ENCODE measurements at places on chromosomes 6 and 20.
A peak's percentile ranks its signal among the peaks of the same experiment; 100 is the strongest.

DNA sequence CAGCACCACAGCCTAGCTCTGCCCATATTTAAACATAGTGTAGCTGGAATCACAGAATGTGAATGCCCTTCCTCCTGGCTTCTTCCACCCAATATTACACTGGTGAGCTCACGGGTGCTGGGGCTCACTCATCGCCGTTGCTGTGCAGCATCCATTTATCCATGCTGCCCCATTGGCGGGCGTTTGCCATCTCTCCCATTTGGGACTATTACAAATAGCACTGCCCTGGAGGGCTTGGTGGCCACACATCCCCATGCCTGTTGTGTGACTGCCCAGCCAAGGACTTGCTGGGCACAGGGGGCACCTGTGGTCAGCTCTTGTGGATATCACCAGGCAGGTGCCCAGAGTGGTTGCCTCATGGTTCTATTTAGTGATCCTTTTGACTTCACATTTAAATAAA lies 54.5 kb upstream of the ENTPD6 start:
- DNase-seq = no peak

DNA sequence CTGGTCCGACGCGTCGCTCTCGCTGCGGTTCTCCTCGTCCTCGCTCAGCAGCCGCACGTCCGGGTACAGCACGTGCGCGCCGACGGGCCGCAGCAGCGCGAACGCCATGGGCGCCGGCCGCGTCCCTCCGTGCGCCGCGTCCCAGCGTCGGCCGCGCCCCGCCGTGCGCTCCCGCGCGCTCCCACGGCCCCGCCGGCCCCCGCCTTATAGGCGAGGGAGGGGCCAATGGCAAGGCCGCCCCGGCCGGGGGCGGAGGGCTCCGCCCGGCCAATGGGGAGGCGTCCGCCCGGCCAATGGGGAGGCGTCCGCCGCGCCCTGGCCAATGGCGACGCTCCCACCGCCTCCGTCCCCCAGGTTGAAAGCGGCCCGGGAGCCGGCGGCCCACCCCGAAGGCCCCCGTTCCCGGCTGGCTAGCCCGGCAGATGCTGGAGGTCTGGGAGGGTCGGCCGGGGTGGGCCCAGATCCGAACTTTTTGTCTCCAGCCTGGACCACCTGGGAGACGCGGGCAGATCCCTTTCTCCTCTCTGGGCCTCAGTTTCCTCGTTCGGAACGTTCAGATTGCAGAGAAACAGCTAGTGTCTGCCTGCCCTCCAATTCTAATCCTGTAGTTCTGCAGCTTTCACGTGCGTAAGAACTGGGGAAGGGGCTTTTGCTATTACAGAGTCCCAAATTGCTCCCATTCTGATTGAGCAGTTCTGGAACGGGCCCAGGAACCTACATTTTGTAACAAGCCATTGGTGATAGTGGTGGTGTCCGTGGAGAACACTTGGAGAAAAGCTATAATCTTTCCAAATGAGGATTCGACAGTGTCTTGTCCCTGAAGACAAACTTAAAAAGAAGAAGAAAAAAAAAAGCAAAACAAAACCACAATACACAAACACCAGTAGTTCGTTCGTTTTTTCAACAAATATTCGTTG lies at the start of gene TCF15:
TCF15 (minus strand) TSS at position 180 of the 917 bp plus-strand sequence; CDS start at position 108, 72 bp downstream.
- no peak for DNase-seq

- DNase-seq = peak; percentile 90
Measured at GRCh38 chr6:75135450-75135849, 70.4 kb downstream of the COL12A1 start.

DNA sequence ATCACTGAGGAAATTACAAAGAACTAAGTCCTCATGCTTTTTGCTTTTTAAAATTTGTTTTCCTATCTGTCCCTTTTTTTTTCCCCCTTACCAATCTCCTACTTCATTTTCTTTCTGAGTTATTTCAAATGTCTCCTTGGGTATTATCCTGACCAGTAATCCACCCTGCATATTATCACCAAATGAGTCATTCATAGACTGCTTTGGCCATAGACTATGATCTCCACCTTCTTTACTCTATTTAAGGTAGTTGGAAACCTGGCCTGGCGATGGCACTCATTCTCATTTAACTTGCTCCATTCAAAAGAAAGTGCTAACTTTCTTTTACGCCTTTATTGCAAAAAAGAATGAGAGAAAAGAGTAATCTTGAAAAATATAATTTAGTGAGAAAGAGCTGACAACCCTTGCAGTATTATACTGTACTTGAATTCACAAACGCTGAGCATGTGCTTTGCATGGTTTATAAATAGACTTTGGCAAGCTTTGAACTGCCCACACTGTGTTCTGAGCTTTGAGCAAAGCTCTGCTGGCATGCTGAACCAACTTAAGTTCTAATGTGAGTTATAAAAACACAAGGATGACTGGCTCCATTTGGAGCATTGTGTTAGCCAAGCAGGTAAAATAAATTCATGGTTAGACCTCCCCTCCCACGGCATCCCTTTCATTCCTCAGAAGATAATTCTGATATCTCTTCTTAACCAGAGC lies 198.9 kb downstream of the NKAIN2 start:
- DNase-seq = no peak

- peak; percentile 78 for DNase-seq
Measured at GRCh38 chr6:132483779-132484679, 28.9 kb downstream of the STX7 start.

DNA sequence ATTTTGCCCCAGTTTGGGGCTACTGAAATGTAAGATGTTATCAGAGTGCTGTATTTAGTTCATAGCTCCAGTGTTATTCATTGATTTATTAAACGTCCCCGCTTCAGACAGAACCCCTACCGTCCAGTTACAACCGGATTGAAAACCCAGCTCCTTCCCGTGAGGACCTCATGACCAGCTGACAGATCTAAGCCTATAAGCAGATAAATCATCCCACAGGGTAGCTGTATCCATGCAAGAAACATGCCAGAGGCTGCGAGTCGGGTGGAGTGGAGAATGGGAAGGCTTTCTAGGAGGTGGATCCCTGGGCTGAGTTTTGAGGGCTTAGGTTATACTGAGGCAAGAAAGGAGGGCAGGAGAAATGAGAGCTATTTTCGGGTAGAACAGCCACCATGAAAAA lies 260.0 kb downstream of the ARID1B start:
- DNase-seq = no peak

DNA sequence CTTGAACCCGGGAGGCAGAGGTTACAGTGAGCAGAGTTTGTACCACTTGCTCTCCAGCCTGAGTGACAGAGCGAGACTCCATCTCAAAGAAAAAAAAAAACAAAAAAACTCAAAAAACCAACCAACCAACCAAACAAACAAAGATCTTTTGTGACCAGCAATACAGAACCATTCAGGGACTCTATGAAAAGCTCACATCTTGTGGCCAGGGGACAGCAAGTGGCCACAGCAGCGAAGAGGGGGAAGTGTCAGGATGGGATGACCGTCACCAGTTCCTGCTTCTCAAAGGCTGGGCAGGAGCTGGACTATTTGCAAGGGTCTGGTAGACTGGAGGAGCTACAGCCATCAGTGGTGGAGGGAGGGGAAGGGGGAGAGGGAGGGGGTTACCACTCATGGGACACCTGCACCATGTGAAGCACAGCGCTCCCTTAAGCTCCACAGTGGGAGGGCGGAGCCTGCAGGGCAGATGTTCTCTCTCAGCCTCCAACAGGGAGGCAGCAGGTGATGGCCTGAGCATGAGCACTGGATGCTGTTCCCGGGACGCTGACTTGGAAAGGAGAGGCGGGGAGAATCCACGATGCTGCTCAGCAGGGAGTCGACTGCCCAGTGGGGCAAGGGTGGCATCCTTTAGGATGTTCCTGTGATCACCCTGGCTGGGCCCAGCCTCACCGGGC lies 19.7 kb upstream of the ULBP3 start:
- DNase-seq = no peak

- DNase-seq = no peak
Measured at GRCh38 chr20:37702403-37703034, 8.7 kb downstream of the CTNNBL1 start.

DNA sequence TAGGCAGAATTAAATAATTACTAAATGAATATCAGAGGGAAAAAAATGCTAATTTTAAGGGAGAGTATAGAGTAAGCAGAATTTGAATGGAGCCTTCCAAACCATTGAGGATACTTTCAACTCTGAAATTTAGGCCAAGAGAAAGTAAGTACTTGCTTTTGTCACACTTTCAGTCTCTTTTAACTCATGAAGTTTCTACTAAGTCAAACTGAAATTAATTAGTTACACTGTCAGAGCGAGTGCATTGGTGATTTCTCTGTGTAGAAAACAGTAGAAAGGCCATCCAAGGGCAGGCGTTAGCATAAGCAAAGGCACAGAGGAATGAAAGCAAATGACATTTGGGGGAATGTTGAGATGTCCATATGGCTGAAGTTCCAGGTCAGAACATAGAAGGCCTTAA lies 92.9 kb downstream of the PLEKHG1 start:
- DNase-seq = no peak

- no peak for DNase-seq
Measured at GRCh38 chr6:31701666-31702404, 1.3 kb downstream of the ABHD16A start.

- no peak for DNase-seq
Measured at GRCh38 chr6:155434096-155434495, 21.5 kb downstream of the NOX3 start.

- DNase-seq = no peak
Measured at GRCh38 chr6:83182114-83182513, 11.0 kb downstream of the PGM3 start.

DNA sequence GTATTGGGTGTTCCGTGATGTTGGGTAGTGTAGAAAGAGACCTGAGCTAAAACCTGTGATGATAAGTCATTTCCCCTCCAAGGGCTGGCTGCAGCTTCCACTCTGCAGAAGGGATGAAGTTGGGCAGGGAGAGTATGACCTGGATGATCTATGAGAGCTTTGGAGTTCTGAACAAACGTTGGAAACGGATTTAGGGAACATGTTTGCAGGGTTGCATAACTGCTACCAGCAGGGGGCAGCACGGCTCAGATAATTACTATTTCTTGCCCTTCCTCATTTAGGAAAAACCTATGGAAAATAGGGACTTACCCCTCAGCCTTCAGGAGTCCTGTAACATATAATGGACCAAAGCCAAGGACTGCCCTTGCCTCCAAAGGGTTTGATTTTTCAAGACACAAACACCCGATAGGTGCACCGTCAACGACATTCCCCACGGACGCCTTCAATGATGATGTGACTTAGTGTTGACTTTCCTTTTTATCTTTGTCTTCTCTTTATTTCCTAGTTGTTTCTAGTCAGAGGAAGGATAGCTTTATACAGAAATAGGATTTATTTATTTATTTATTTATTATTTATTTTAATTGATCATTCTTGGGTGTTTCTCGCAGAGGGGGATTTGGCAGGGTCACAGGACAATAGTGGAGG lies 164.9 kb upstream of the SASH1 start:
- peak; percentile 20 for DNase-seq

- no peak for DNase-seq
Measured at GRCh38 chr6:49516147-49516505, 16.4 kb downstream of the GLYATL3 start.

GRCh38 chr20:59398537-59399205 lies 98.3 kb downstream of the EDN3 start:
- no peak for DNase-seq

DNA sequence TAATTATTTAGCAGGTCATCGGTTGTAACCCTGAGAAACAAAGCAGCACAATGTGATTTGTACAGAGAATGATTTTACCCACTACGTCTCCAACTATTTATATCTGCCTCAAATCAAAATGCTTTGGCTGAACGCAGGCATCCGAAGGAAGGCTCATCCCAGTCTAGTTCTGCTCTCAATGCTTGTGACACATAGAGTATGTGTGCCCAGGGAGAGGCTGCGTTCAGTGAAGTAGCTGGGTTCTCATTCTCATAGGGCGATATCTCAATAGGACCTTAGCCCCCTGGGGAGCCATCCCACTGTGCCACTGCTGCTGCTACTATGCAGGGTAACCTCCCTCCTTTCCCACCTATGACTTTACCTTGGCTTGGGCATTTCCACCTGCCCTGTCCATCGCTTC lies 407 bp downstream of the GABRR2 start:
- DNase-seq = no peak

DNA sequence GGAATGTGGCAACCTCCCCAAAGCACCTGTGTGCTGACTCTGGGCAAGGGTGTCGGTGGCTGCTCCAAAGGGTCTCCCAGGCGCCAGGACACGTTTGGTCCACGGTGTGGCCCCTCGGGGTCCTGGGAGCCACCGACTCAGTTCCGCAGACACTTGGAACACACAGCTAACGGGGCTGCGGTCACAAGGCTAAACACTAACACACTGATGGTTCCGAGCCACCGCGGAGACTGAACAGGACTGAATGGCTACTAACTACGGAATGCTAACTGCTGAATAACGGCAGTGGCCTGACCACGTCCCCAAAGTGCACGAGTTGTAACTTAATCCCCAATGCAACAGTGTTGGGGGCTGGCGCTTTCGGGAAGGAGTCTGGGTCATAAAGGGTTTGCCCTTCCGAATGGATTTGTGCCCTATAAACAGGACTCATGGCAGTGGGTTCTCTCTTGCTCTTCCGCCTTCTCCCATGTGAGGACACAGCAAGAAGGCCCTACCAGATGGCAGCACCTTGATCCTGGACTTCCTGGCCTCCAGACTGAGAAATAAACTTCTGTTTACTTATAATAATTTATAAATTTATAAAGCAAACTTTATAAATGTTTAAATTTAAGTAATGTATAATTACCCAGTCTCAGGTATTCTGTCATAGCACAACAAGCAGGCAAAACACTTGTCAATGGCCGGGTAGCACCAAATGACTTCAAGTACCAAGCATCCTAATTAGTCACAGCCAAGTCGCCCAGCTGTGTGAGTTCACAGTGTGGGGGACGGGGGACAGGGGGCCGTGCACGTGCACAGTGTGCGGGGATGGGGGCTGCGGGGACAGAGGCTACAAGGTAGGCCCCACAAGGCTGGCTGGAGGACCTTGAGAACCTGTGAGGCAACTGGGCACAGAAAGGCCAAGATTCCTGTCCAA lies 2.3 kb upstream of the EEF1A2 start:
- no peak for DNase-seq

DNA sequence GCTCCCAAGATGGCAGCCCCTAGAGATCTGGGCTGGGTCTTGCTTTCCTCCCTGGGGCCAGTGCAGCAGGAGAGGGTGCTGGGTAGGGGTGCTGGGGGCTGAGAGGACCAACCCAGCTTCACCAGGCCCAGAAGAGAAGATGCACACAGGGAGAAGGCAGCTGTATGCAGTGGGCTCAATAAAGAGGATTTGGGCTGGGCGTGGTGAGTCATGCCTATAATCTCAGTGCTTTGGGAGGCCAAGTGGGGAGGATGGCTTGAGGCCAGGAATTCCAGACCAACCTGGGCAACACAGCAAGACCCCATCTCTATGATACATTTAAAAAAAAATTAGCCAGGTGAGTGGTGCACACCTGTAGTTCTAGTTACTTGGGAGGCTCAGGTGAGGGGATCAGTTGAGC lies 25.7 kb upstream of the EMILIN3 start:
- DNase-seq = no peak

DNA sequence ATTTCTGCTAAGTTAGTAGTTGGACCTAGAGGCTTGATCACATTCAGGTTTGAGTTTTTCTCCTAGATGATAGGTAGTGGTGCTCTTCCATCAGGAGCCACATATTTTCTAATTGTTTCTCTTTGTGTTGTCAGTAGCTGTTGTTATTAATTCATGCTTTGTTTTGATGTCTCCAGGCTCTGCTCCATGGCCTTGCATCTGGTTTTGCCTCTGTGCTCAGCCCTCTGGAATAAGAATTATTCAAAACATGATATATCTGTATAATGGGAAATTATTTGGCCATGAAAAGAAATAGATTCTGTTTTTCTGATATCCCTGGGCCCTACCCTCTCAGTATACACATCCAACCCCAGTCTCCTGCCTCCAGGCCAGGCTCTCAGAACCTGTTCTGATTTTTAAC lies 184.8 kb downstream of the CDC5L start:
- no peak for DNase-seq

Measured in skin of body (tissue), 3 donors.